ENCODE measurements at places on chromosomes 3 and 15. TPM values are rescaled to one million over a fixed set of nuclear protein-coding genes. Genes with fewer than 3 reads are reported as not detected.

CKMT1B gene
- polyA plus RNA-seq = 3.8 TPM

SPINK8 gene
- not detected for polyA plus RNA-seq

ACTR8 gene
- polyA plus RNA-seq = 42.6 TPM

STRA6 gene
- 35.4 TPM for polyA plus RNA-seq

NLGN1 gene
- 2.7 TPM for polyA plus RNA-seq

IQCF5 gene
- not detected for polyA plus RNA-seq

CCDC13 gene
- polyA plus RNA-seq = 1.8 TPM

CCDC39 gene
- 10.9 TPM for polyA plus RNA-seq

FAM81A gene
- polyA plus RNA-seq = 25.9 TPM

MUC20 gene
- 16.3 TPM for polyA plus RNA-seq

HIGD2B gene
- polyA plus RNA-seq = not detected

ALG3 gene
- 29.2 TPM for polyA plus RNA-seq

SLC9A9 gene
- polyA plus RNA-seq = 5.6 TPM

MON1A gene
- 7.3 TPM for polyA plus RNA-seq

MTFMT gene
- 14.3 TPM for polyA plus RNA-seq

C2CD4A gene
- polyA plus RNA-seq = 0.57 TPM

CHRFAM7A gene
- 3.7 TPM for polyA plus RNA-seq

TTLL13 gene
- polyA plus RNA-seq = 0.80 TPM

CHRNB4 gene
- polyA plus RNA-seq = 3.2 TPM

CCDC33 gene
- polyA plus RNA-seq = 10.7 TPM

TKT gene
- 131 TPM for polyA plus RNA-seq

CCR3 gene
- polyA plus RNA-seq = not detected

EPHB3 gene
- polyA plus RNA-seq = 29.5 TPM

TRPC1 gene
- 12.3 TPM for polyA plus RNA-seq

UACA gene
- 115 TPM for polyA plus RNA-seq

TMEM212 gene
- polyA plus RNA-seq = 0.09 TPM

MEX3B gene
- polyA plus RNA-seq = 18.1 TPM

NSUN3 gene
- 14.8 TPM for polyA plus RNA-seq

ADGRG7 gene
- not detected for polyA plus RNA-seq

PXYLP1 gene
- polyA plus RNA-seq = 35.6 TPM

DCUN1D1 gene
- 63.0 TPM for polyA plus RNA-seq

CYP1A1 gene
- not detected for polyA plus RNA-seq

CPLX3 gene
- polyA plus RNA-seq = not detected

RETNLB gene
- polyA plus RNA-seq = not detected

SEMA6D gene
- polyA plus RNA-seq = 27.7 TPM

LMAN1L gene
- polyA plus RNA-seq = not detected

ZNF774 gene
- 4.0 TPM for polyA plus RNA-seq

SH3BP5 gene
- 60.5 TPM for polyA plus RNA-seq

POLR2M gene
- polyA plus RNA-seq = 91.3 TPM

XCR1 gene
- polyA plus RNA-seq = 0.20 TPM

IL17RD gene
- polyA plus RNA-seq = 60.5 TPM
